Activated CD8-positive, alpha-beta memory T cell treated with anti-CD3 and anti-CD28 coated beads, Interleukin-2, amount 50 U/mL, for 4 hours (primary cell): ENCODE measurements at places on chromosomes 13 and 19.

DNA sequence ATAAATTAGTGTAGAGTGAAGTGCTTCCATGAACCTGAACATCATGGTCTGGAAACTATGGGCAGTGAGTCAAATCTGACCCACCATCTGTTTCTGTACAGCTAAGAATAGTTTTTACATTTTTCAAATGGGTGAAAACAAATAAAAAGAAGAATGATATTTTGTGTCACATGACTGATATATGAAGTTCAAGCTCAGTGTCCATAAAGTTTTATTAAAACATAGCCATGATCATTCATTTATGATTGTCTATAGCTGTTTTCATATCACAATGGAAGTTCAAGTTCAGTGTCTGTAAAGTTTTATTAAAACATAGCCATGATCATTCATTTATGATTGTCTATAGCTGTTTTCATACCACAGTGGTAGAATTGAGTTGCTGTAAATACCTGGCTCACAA is 42.7 kb downstream of the ZNF333 start:
- DNase-seq: no peak

GRCh38 chr19:44855606-44856005 is 9.5 kb downstream of the NECTIN2 start:
- no peak for DNase-seq

DNA sequence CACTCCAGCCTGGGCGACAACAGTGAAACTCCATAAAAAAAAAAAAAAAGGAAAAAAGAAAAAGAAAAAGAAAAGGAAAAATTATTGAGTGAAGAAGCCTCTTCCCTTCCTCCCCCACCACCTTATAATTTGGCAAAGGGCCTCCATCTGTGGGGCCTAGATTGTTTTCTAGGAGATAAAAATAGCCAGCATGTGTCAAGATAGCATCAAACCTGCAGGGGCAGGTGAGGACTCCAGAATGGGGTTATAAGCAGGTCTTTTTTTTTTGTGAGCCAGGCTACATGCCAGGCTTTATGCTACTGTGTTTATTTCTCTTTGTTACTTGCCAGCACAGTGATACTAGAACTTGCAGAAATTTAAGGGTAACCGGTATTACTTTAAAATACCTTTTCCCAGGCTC is 11.7 kb upstream of the TRIM13 start:
- no peak for DNase-seq

GRCh38 chr19:49497047-49497788 is 984 bp downstream of the RPS11 start:
- peak; percentile 70 for DNase-seq

- no peak for DNase-seq
These were observed 814.7 kb upstream of the ATXN8OS start for GRCh38 chr13:69292789-69293425.

DNA sequence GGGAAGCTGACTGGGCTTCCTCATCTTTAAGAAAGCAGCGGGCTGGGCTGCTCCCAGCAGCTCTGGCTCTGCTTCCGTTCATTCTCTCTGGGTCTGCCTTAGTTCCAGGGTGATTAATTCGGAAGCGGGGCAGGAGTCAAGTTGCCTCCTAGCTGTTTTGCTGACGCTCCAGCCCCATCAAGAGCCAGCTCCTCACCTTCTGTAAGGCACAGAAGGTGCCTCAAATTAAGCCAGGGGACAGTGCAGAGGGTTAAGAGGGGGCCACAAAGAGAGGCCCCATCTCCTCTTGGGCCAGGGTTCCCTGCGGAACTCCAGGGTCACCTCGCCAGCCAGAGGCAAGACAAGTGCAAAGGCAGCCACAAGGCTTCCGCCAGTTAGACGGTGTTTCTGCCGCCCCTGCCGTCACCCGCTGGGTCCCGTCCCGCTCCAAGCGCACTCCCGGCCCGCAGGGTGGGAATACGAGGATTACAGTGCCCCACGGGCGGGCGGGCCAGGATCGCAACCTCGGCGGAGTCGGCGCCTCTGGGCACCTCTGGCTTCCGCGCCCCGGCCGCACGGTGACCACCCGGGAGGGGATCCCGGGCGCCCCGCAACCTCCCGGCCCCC is 508 bp downstream of the SLC15A1 start:
- no peak for DNase-seq

- DNase-seq: no peak
These were observed 37.3 kb downstream of the SOX1 start for GRCh38 chr13:112103961-112104880.

GRCh38 chr13:23472189-23472588 is 38.7 kb upstream of the SACS start:
- DNase-seq: no peak

GRCh38 chr19:49664171-49665035 is 1.3 kb downstream of the IRF3 start:
- DNase-seq: peak; percentile 93

DNA sequence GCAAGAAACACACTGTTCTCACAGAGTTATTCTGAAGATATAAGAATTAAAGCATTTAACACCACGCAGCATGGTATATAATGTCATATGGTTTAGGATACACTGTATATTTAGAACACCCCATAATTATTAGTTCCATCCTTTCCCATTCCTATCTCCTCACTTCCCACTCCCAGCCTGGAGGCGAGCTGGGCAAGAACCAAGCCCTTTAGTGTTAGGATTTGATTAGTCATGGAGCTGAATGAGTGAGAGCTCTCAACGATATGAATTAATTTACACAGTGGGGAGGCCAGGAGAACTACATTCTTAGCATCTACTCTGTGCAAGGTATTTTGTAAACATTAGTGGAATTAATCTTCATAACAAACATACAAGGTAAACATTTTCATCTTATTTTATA is 934.3 kb downstream of the DIAPH3 start:
- DNase-seq: no peak

DNA sequence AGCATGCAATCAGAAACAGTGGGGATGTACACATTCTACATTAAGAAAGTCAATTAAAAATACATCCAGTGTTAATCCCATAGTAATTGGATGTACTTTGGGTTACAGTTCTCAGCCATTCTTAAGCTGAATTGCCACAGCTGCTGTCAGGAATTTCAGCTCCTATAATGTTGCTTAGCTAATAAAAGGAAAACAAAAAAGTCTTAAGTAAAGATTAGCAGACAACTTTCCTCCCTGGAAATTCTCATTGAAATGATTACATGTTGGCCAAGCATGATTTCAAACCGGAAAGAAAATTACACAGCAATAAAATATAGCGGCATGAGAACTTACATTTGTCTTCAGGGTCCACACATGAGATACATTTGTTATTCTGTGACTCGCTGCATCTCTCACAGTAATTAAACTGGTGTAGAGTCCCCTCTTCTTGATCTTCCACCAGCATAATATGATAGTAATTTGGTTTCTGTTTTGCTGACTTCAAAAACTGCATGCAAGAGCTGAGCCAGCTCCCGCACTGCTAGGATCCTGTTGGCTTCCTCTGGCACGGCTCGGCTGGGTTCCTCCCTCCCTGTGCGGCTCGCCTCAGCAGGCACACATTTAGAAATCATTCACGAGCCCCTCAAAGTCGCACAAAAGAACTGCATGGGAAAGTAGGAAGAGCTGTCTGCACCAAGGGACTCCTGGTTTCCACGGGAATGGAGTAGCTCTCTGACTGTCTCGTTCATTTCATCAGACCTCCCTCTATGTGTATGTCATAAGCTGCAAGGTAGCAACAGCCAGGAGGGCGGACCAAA is at the start of gene HTR2A:
HTR2A (minus strand) TSS at position 713 of the 797 bp plus-strand sequence. CDS start 1,147 bp downstream, outside the sequence.
- DNase-seq: no peak
